Fibroblast of villous mesenchyme (primary cell): ENCODE measurements at places on chromosomes 4 and X. TPM values are rescaled to one million over a fixed set of nuclear protein-coding genes. Genes with fewer than 3 reads are reported as not detected.

Gene LIMCH1
- total RNA-seq, result 3.9 and 8.4 TPM in 2 replicates

Gene ADGRG4
- total RNA-seq, result not detected in 2 replicates

Gene RGN
- total RNA-seq, result 3.5 and 6.5 TPM in 2 replicates

Gene MAGEA2
- total RNA-seq, result not detected in 2 replicates

Gene PARM1
- 0.86 and 1.3 TPM in 2 replicates for total RNA-seq

Gene KLKB1
- total RNA-seq, result not detected in 2 replicates

Gene BGN
- total RNA-seq, result 14.7 and 62.5 TPM in 2 replicates

Gene PSAPL1
- total RNA-seq, result not detected in 2 replicates

Gene LUZP4
- total RNA-seq, result not detected in 2 replicates

Gene COMMD8
- 24.8 and 39.3 TPM in 2 replicates for total RNA-seq
